ENCODE measurements at places on chromosomes 4 and X. TPM values are rescaled to one million over a fixed set of nuclear protein-coding genes. Genes with fewer than 3 reads are reported as not detected.
A peak's percentile ranks its signal among the peaks of the same experiment; 100 is the strongest.

Gene RBM3
- total RNA-seq, result 177 TPM

Gene FGA
- not detected for total RNA-seq

Gene LNX1
- 1.6 TPM for total RNA-seq

- no peak for DNase-seq
Measured at GRCh38 chr4:141668200-141668910, 32.0 kb downstream of the IL15 start.

DNA sequence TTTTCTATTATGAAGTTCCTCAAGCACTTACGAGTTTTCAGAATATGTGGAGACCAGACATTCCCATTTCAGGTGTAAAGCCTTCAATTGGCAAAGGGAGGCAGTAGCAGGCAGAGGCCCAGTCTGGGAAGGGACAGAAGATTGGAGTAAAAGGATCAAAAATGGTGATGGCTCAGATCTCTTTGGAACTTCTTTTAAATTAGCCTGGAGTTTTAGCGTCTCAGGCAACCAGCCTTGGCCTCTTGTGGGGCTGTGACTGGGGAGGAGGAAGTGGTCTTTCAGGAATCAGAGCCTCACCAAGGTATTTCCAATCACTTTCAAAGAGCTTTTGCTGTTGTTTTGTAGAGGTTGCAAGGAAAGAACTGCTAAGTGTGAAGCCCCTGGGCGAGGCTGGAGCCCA, 239.1 kb downstream of the FRAS1 start:
- DNase-seq, result no peak

GRCh38 chr4:185143601-185143969, 519 bp downstream of the SLC25A4 start:
- peak; percentile 50 for DNase-seq

DNA sequence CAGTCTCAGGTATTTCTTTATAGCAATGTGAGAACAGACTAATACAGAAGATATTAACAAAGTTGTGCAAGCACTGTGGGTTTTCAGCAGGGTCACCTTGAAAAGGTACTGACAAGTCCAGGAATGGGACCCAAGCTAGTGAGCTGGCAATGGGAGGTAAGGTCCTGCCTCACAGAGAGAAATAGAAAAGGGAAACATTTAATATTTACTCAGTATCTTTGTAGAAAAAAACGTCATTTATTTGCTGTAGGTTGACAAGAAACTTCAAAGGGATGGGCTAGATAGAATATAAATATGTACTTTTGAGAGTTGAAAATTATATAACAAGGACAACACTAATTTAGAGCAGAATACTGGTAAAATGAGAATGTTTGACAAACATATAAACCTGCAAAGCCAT, 89.0 kb downstream of the GPRIN3 start:
- no peak for DNase-seq

- no peak for DNase-seq
Measured at GRCh38 chr4:186621959-186622553, 66.7 kb upstream of the MTNR1A start.
